ENCODE measurements at places on chromosomes 3 and 15.

DNA sequence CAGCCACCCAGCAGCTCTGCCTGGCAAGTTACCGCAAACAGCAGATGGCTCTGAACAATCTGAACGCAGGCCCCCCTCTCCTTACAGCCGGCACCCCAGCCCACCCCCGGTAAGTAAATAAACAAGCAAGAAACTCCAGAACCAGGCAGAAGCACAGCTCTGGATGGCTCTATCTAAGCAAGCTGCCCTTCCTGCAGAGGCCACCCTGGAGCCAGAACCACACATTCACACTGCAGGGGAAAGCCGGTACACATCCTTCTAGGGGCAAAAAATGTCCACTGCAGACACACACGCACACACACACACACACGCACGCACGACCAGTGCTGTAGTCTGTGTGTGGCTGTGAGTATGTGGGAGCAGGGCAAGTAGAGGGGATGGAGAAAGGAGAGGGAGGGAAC lies 63.9 kb downstream of the ADCY5 start:
- no peak for DNase-seq
- no peaks in the 10 kb centered on the region for H3K4me1 ChIP-seq
- H3K27me3 ChIP-seq, result peaks cover 49% of the 10 kb centered on the region
- H3K36me3 ChIP-seq, result peaks cover 2% of the 10 kb centered on the region

DNA sequence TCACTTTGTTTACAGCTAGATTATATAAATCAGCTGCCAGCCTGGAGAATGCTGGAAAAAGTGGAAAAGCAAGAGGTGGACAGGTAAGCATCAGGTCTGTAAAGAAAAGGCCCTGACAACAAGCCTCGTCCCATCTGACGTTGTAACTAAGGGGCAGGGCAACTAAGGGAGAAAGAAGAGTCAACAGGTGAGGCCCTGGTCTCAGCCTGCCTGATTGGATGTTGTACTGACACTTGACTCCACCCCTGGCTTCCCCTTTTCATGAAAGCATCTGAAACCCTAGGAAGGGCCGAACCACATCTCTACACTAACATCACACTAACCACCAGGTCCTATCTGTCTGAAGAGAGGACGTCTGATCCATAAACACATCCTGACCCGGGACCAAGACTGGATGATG lies 357.6 kb upstream of the CFAP20DC start:
- peaks cover 2% of the 10 kb centered on the region for H3K36me3 ChIP-seq
- H3K4me3 ChIP-seq, result no peak overlapping the region
- H3K27ac ChIP-seq, result peak overlapping the region; percentile 20
- H3K4me1 ChIP-seq, result peaks cover 10% of the 10 kb centered on the region
- no peak for DNase-seq
- no peaks in the 10 kb centered on the region for H3K27me3 ChIP-seq

GRCh38 chr15:75884041-75884440 lies 19.6 kb upstream of the FBXO22 start:
- no peaks in the 10 kb centered on the region for H3K4me1 ChIP-seq
- H3K27me3 ChIP-seq, result no peaks in the 10 kb centered on the region
- no peak for DNase-seq
- H3K27ac ChIP-seq, result no peak overlapping the region

DNA sequence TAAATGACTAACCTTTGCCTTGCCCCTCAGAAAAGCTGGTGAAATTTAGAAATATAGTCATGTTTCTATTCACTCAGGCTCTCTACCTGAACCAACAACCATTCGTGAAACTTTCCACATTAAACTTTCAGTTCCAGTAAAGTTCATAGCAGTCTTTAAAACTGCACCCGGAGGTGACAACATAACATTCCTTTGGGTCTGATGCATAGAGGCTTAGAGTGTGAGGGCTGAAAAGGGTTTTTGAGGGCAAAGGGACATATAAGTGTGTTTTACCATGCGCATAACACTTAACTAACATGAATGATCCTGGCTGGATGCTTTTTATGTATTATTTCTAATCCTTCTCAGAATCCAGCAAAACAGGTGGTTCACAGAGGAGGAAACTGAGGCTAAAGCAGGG lies 471.7 kb upstream of the MCTP2 start:
- peaks cover 18% of the 10 kb centered on the region for H3K27me3 ChIP-seq
- no peak for DNase-seq
- no peak overlapping the region for H3K4me3 ChIP-seq
- no peak overlapping the region for H3K27ac ChIP-seq

DNA sequence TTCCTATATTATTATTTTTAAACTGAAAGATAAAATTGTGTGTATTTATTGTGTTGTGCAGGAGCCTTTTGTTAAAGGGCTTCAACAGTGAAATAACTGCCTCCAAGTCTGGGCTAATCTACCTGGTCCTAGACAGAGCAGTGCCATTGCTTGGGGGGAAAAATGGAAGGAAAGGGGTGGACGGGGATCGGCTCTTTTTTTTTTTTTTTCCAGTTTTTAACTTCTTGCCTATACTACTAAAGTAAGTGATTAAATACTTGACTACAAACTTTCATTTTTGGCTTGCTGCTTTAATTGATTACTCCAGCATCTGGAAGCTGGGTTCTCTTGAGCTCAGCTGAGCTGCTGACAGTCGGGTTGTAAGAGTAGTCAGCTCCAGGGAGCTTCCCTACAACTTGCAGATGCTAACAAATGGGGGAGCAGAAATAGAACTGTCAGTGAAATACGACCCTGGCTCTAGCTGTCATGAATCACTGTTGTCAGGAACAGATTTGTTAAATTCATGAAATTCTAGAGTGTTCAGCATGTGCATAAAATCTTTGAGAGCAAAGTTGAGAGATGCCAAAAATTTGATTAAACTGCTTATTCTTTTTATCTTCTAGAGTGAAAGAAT lies 276.7 kb downstream of the ROBO1 start:
- H3K27ac ChIP-seq, result no peak overlapping the region
- H3K36me3 ChIP-seq, result no peaks in the 10 kb centered on the region
- H3K27me3 ChIP-seq, result no peaks in the 10 kb centered on the region

GRCh38 chr15:72809329-72809728 lies 25.8 kb upstream of the ADPGK start:
- DNase-seq, result no peak
- no peaks in the 10 kb centered on the region for H3K36me3 ChIP-seq
- no peak overlapping the region for H3K27ac ChIP-seq
- H3K4me1 ChIP-seq, result peaks cover 27% of the 10 kb centered on the region
- peak overlapping the region; percentile 16 for H3K4me3 ChIP-seq
